ENCODE measurements at places on chromosomes 11 and 22. TPM values are rescaled to one million over a fixed set of nuclear protein-coding genes. Genes with fewer than 3 reads are reported as not detected.

GRCh38 chr11:69807106-69807815 lies 12.0 kb downstream of the FGF3 start:
- DNase-seq, result no peak

GRCh38 chr22:46777609-46777970 lies 15.1 kb downstream of the TBC1D22A start:
- no peak for DNase-seq

KCNJ1 gene
- 71.7 TPM for polyA plus RNA-seq

DNA sequence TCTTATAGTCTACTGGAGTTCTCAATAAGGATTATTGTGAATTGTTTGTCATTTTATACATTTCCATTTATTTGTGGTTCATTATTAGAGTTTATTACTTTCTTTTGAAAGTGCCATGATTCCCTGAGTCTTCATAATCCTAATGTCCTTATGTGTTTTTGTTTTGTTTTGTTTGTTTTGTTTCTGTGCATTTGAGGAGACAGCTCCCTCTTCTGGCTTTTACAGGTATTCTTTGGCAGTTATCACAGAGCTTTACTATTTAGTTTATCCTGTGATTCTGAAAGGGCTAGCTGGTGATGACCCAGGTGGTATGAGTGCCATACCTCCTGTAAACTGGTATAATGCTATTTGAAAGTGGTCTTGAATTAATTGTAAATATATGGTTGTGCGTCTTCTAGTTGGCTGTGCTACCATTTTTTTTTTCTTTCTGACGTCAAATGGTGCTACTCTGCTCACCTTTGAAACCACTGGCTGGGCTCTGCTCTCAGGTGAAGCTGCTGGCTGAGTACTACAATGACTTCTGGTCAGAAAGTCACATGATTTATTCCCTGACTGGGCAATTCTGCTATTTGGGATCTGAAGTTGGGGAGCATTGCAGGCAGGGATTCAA lies 751.2 kb downstream of the JRKL start:
- DNase-seq, result no peak

GRCh38 chr11:69974528-69974927 lies 103.6 kb upstream of the ANO1 start:
- DNase-seq, result no peak

DNA sequence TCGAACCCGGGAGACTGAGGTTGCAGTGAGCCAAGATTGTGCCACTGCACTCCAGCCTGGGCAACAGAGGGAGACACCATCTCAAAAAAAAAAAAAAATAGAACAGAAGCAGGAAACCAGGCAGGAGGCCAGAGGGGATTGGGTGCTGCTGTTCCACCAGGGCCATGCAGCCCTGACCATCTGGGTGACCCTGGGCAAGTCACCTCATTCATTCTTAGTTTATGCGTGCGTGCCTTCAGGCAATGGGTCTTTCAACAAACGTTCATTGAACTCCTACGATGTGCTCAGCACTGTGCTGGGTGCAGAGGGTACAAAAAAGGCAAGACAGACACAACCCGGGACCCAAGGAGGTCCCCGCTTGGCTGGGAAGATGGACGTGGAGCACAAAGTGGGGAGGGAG lies 18.3 kb downstream of the RPL3 start:
- no peak for DNase-seq

P2RY6 gene
- polyA plus RNA-seq, result 1.2 TPM

DNA sequence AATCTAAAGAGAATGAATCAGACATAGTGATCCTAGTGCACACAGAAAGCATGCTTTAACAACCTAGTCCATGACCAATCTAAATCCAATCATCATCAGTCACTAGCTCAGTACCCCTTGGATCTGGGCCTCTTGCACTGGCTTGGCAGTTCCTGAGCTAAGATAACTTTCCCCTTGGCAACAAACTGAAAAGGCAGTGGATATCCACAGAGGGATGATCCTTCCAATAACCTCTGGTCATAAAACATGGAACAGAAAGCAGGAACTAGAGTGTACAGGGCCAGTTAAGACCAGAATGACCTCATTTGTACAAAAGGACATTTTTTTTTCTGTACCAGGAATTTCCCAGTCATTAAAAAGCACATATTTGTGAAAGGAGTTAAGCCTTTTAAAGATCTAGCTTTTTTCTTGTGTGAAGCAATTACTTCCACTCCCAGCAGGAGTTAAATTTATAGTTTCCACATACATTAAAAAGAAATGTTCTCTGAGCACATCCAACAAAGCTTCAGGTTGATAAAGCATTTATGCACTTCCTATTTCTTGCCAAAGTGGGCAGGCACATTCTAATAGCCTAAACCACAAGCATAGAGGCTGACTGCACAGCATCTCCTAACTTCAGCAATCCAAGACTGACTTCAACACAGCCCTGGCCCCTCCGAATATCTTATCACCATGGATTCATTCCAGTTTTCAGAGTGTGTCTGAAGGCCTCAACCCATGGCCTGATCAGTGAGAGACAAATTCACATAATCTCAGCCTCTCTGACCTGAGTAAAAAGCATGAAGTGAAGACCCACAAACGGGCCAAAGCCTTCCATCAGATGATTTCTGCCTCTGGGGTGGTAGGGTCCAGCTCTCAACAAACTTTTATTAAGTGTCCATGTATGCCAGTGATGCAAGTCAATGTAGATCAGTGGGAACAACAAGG lies 29.9 kb downstream of the GUCY1A2 start:
- DNase-seq, result peak; percentile 71

GRCh38 chr22:42596863-42597530 lies 17.7 kb downstream of the POLDIP3 start:
- DNase-seq, result no peak

JHY gene
- 11.4 TPM for polyA plus RNA-seq

DNA sequence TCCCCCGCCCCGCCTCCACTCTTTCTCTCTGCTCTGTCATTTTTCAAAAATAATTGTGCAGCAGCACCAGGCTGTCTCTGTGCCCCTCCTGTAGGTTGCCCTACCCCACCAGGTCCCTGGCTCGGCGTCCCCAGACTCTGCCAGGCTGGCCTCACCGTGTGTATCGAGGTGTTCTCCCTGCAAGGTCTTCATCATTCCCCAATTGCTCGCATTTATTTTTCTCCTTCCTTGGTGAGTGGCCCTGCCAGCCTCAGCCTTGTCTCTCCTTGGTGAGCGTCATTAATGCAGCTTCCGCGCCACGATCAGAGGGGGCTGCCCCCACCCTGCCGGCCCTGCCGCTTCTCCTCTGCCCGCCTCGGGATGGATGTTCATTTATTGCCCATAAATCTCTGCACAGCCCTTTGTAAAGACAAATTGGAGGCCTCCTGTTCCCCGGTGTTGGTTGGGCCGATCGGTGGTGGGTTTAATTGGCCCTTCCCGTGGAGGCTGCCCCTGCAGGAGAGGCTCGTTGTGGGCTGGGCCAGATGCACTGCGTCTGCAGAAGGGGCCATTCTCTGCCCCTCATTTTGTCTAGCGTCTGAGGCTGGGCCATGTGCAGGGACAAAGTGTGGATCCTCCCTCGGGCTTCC lies 33.2 kb downstream of the RTN4R start:
- DNase-seq, result no peak

DNA sequence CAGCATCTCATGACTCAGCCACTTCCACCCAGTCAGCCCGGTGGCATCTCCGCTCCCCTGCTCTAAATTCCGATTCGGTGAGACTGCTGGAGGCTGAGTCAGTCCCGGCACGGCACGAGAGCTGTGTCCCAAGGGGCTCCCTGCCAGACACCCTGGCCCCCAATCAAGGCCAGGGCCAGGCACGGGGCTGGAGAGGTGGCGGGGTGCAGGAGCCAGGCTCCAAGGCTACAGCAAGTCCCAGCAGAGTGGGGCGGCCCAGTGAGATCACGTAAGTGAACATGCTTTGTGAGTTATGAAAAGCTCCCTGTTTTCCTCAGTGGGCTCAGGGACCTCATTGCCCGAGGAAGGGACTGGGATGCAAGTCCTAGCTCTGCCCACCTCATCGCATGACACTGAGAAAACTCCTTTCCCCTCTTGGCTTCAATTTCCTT lies 3.0 kb downstream of the C11orf68 start:
- no peak for DNase-seq

SPINDOC gene
- 37.7 TPM for polyA plus RNA-seq

DNA sequence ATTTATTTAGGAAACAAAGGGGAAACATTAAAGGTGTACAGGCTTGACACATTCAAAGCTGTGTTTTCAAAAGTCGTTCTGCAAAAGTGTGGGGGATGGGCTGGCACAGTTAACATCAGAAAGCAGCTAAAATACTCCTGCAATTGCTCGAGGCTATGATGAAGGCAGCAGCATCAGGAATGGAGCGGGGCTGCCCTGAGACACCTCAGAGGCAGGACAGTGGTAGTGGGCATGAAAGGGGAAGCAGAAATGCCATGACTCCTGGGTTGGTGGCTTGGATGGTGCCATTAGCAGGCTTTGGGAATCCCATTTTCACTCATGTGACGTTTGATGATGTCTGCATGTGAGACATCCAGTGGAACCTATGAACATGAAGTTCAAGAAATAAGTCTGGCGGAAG lies 646 bp downstream of the NCAPD3 start:
- no peak for DNase-seq

WEE1 gene
- 96.9 TPM for polyA plus RNA-seq

FAT3 gene
- polyA plus RNA-seq, result 5.7 TPM

DNA sequence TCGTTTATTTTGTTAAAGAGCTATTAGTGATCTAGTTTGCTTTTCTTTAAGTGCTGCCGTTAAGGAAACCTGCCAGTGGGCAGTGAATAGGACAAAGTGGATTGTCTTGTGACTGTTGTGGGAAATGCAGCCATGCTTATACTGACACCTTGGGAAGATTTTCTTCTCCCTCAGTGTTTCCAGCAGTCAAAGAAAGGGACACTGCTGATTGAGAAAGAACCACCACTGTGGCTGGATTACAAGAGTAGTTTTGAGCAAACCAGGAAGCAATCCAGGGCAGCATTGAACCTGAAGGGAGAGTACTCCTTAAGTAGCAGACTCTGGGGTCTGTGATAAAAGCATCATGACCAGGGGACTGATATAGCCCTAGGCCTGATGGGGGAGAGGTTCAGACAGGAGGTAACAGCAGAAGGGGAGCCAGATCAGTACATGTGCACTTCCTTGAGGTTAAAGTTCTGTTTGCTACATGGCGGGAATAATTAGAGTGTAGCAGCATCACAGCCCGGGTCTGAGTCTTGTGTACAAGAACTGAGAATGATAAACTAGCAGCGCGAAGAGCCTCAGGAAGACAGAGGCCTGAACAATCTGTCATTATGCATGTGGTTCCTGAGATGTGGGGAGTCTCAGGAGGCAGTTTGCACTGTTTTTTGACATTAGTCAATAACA lies 167.8 kb downstream of the C11orf91 start:
- no peak for DNase-seq

DNA sequence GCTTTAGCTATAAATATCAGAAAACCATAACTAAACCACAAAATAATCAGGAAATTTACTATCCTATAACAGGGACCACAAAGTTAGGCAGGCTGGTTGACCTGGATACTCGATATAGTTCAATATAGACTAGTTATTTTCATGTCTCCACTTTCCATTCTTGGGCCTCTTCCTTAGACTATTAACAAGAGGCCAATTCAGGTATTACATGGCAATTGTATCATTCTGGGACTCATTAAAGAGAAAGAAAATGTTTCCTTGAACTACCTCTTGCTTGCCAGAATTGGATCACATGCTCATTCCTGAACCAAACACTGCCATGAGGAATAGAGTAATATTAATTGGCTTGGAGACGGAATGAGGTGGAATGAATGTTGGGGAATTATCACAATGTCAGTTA lies 76.0 kb downstream of the EIF3M start:
- DNase-seq, result no peak

- peak; percentile 54 for DNase-seq
Observed at GRCh38 chr11:68038718-68039525, at the start of gene TCIRG1. TCIRG1 (plus strand) TSS chr11:68039025; CDS start chr11:68041272, 2,247 bp downstream.

DNA sequence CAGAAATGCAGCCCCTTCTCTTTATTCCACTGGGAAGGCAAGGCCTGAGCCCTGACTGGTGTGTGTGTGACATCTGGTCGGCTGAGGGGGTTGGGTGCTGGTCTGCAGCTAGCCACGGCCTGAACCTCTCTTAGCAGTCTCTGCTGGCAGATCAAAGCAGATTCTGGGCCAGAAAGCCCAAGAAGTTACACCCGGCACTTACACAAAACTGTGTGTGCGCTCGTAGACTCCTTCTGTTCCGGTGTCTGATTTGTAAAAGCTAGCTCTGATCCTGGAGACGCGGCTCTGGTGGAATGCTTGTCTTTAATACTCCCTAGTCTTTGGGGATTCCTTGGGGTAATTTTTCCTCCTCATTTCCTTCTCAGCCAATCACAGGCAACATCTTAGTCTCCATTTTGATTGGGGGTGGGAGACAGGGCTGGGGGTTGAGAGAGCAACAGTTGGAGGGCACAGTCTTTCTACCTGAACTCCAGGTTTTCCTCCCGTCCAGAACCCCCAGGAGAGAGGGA lies 5.5 kb downstream of the PKNOX2 start:
- DNase-seq, result no peak

SNX32 gene
- polyA plus RNA-seq, result 2.3 TPM

DNA sequence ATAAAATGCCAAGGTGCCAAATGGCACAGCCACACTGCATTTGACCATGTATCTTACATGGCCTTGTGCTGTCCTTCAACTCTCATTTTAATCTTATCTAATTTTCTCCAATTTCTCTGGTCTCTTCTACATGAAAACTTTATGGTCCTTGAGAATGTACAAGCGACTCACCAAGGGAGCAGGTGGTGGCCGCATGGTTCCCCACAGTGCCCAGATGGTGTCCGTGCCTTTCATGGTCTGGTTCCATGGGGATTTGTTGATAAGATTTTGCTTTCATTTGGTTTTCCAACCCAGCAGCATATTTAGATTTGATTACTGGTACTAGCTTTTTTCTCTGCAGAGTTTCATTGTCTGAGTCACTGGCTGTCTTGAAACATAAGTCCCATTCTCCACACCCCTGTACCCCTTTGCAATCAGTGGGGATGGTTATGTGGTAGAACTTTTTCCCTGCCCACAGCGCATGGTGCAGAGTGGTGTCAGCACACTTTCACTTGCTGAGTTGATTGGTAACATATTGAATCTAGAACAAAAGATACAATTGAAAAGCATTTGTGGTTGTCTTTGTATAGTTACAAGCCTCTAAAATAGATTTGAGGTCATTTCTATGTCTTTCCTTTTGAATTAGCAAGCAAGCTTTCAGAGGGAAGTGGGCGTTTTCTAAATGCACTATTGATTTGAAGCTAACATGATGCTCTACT lies 24.1 kb downstream of the ZNRF3 start:
- DNase-seq, result no peak

DNA sequence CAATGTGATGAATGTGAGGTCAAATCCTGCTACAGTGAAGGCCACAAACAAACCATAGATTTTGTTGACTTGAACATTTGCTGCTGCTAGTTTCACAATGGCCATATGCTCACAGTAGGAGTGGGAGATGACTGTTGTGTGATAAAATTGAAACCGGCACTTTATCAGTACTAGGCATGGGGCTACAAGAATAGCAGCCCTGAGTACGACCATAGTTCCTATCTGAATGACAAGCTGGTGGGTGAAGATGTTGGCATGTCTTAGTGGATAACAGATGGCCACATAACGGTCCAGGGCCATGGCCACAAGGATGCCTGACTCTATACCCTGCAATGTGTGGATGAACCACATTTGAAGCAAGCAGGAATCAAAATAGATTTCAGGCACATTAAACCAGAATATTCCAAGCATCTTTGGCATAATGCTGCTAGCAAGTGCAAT lies 2.8 kb downstream of the OR52A1 start:
- DNase-seq, result no peak

GRCh38 chr11:114398303-114398920 lies 1.9 kb downstream of the C11orf71 start:
- DNase-seq, result no peak

Measured in renal pelvis (tissue), 12 donors.